HFFc6 (cell line): ENCODE measurements at places on chromosomes 11 and 22.

DNA sequence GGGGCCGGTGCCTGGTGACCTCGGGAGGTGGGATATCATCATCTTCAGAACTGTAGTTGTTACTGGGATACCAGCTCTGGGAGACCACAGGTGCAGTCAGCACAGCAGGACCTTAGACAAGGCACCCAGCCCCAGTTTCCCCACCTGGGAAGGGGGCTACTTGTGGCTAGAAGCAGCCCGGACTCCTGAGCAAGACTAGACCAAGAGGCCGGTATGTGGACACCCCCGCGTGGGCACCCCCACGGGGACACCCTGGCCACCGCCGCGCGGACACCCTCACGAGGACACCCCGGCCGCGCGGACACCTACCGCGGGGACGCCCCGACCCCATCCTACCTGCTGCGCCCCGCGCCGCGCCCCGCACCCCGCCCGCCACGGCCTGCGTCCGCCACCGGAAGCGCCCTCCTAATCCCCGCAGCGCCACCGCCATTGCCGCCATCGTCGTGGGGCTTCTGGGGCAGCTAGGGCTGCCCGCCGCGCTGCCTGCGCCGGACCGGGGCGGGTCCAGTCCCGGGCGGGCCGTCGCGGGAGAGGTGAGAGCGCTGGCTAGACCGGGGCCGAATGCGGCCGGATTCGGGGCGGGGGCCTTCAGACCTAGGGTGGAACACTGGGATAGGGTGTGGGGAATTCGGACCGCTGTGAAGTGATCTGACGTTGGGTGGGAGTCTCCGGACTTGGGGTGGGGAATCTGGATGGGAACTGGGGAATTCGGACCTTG lies at the start of the genes COMT and TXNRD2:
Gene COMT (plus strand): TSS at position 408 of the 718 bp plus-strand sequence. CDS start 20,755 bp downstream, outside the sequence.
Gene TXNRD2 (minus strand): TSS at position 454 of the 718 bp plus-strand sequence. CDS start 15 bp downstream, at position 439.
- peaks cover 2% of the 10 kb centered on the region; the same call in 1 of the 2 replicates for H3K27me3 ChIP-seq
- peak within 1 kb of the TSS; percentile 94 for H3K4me3 ChIP-seq
- H3K36me3 ChIP-seq: peaks cover 30% of the 10 kb centered on the region
- peak; percentile 33 for DNase-seq
- H3K4me1 ChIP-seq: peaks cover 61% of the 10 kb centered on the region
- peak within 1 kb of the TSS; percentile 99 for H3K27ac ChIP-seq

DNA sequence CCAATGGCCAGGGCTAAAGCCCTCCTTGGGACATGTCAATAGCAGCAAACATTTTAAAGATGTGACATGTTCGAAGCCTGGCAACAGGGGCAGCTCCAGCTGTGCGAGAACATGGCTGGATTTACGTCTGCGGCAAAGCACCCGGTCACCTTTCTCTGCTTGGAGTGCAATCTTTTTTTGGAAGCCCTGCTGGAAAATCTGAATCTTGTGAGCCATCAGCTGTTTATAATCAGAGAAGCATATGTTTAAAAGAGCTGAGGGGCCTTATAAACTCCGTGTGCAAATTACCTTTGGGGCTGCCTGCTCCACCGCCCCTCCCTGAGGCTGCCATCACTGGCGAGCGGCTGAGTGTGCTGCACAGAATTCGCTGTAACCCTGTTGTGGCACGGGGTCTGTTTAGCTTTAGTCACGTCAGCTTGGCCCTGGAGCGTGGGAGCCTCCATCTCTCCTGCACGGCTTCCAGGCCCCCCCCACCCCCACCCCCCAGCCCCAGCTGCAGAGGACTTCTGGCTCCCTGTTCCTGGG lies 9.0 kb upstream of the KCNQ1OT1 start:
- H3K36me3 ChIP-seq: no peaks in the 10 kb centered on the region
- DNase-seq: no peak

DNA sequence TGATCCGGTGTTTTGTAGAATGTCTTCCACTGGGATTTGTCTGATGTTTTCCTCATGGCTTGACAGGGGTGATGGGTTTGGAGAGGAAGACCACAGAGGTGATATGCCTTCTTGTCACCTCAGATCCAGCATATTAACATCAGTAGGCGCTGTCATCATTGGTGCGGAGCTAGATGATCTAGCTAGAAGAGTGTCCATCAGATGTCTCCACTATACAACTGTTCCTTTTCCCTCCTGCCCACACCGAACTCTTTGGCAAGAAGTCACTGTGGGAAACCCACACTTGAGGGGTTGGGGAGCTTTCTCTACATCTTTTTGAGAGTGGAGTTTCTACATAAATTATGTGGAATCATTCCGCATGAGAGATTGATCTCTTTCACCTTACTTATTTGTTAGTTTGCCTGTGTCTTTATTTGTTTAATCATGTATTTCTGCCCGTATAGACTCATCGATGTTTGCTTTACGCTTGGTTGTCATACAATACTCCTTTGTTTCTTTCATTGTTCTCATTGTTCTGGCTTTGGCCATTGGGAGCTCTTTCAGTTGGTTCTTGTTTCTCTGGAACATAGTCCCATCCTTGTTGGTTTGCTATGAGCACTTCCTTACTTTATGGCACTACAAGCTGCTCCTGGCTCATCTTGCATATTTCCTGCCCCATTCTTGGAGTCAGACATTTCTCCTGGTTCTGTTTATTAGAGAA lies 1420.3 kb downstream of the BRD1 start:
- H3K4me3 ChIP-seq: no peak overlapping the region
- H3K27me3 ChIP-seq: peaks cover 3% of the 10 kb centered on the region; the same call in 1 of the 2 replicates
- 0 out of 2 replicates have a peak, but pooled peaks cover 4% of the 10 kb centered on the region for H3K36me3 ChIP-seq
- DNase-seq: no peak
- no peaks in the 10 kb centered on the region for H3K4me1 ChIP-seq

DNA sequence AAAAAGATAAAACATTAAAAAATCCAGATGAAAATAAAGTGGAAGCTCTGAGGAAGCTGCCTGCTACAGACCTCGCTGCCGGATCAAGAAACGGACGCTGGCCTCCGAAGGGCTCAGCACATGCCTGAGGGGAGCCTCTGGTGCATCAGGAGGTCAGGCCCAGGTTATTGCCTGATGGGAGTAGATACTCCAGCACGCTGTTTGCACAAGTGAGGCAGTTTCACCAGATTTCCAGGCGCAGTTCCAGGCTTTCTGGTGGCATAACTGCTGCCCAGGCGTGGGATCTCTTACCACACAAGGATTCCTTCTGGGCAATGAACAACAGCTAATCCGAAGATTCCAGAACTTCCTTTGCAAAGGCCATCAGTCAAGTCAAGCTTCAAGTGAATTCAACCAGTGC lies 154.2 kb downstream of the MPPED1 start:
- no peaks in the 10 kb centered on the region; the same call in 1 of the 2 replicates for H3K36me3 ChIP-seq
- no peak overlapping the region for H3K4me3 ChIP-seq
- H3K27ac ChIP-seq: no peak overlapping the region
- H3K4me1 ChIP-seq: no peaks in the 10 kb centered on the region
